Endothelial cell of coronary artery (primary cell): ENCODE measurements at places on chromosomes 6 and 20. TPM values are rescaled to one million over a fixed set of nuclear protein-coding genes. Genes with fewer than 3 reads are reported as not detected.

The TDRD6 gene
- total RNA-seq, result under 0.01 and 0.09 TPM in 2 replicates

The NKX2-4 gene
- not detected in 2 replicates for total RNA-seq

The PACRG gene
- 0.45 TPM in 1 of 2 replicates, not detected in the other for total RNA-seq

The NRSN1 gene
- not detected in 2 replicates for total RNA-seq

The ARMH2 gene
- not detected in 2 replicates for total RNA-seq

The ORC3 gene
- 11.9 and 14.3 TPM in 2 replicates for total RNA-seq

The USP49 gene
- 1.7 and 2.8 TPM in 2 replicates for total RNA-seq

The HTR1E gene
- not detected in 2 replicates for total RNA-seq

The TPD52L1 gene
- 2.9 and 3.3 TPM in 2 replicates for total RNA-seq

The SLC25A27 gene
- 1.1 and 1.9 TPM in 2 replicates for total RNA-seq

The TEAD3 gene
- total RNA-seq, result 0.27 and 1.6 TPM in 2 replicates

The PXT1 gene
- 0.09 TPM in 1 of 2 replicates, not detected in the other for total RNA-seq

The TRERF1 gene
- total RNA-seq, result under 0.01 and 0.56 TPM in 2 replicates

The GGTLC1 gene
- not detected in 2 replicates for total RNA-seq

The TSBP1 gene
- under 0.01 TPM in 1 of 2 replicates, not detected in the other for total RNA-seq

The PPP1R16B gene
- total RNA-seq, result 79.8 and 135 TPM in 2 replicates

The FBXO5 gene
- total RNA-seq, result 6.9 and 11.8 TPM in 2 replicates

The PKIB gene
- total RNA-seq, result not detected in 2 replicates

The MBOAT1 gene
- 1.7 and 2.2 TPM in 2 replicates for total RNA-seq

The TBP gene
- total RNA-seq, result 8.4 and 10.4 TPM in 2 replicates

The GPR31 gene
- total RNA-seq, result not detected in 2 replicates

The LSM2 gene
- total RNA-seq, result 33.2 and 44.6 TPM in 2 replicates

The MLN gene
- total RNA-seq, result not detected in 2 replicates

The SLC17A2 gene
- total RNA-seq, result not detected in 2 replicates

The GPSM3 gene
- 4.2 and 5.5 TPM in 2 replicates for total RNA-seq

The MYLK4 gene
- 0.36 and 0.38 TPM in 2 replicates for total RNA-seq

The ADGB gene
- not detected in 2 replicates for total RNA-seq
